Neural crest cell (in vitro differentiated cells): ENCODE measurements at places on chromosomes 16 and 17. TPM values are rescaled to one million over a fixed set of nuclear protein-coding genes. Genes with fewer than 3 reads are reported as not detected.
A peak's percentile ranks its signal among the peaks of the same experiment; 100 is the strongest.

DNA sequence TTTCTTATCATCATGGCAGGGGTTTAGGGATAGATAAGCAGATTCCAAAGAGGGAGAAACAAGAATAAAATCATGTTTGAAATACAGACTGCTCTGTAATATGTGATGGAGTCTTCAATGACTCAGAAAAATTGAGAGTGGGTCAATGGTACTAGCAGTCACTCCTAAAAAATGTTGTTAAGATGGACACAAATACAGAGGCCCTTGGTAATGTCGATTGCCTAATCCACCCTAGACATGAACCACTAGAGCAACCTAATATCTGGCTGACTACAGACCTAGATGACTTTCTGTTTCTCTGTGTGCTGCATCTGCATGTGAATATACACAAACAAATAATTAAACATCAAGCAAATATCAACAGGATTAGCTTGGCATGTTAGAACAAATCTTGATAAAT is 135.8 kb downstream of the CDH8 start:
- no peak overlapping the region for H3K27ac ChIP-seq
- DNase-seq, result no peak
- no peak overlapping the region for H3K4me3 ChIP-seq
- H3K4me1 ChIP-seq, result no peaks in the 10 kb centered on the region

DNA sequence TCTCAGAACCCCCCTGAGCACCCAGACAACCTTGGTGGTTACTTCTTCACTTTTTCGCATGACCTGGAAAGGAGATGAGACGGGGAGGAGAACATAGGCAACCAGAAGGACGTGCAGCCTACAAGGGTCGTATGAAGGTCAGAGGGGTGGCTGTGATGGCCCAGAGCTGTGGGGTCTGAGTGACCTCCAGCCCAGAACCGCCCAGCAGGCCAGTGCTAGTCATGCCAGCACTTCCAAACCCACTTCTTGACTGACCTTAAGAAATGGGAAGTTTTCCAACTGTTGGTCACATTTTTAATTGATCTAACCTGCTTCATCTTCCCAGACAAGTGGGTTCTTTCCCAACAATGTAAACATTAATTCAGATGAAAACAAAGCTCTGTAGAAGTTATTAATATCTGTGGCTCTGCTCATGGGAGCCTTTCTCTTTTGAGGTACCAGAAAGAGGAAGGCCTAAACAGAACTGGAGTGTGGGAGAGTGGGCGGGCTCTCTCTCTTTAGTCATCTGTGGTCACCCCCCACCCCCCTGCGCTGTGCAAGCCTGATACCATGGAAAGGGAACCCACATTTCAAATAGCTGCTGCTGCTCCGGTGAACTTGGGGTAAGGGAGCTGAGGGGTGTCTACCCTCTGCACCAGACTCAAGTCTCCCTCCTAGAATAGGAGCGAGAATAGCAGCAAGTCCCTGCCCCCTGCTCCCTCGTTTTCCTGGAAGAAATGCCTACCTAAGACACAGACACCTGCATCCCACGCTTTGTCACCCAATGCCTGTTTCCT is 101.6 kb downstream of the RAB11FIP4 start:
- DNase-seq, result no peak
- H3K4me1 ChIP-seq, result no peaks in the 10 kb centered on the region
- H3K4me3 ChIP-seq, result no peak overlapping the region

Gene AOC2
- total RNA-seq, result 3.0 and 3.2 TPM in 2 replicates

GRCh38 chr17:58325976-58326468 is 2.6 kb downstream of the TSPOAP1 start:
- DNase-seq, result no peak
- peaks cover 2% of the 10 kb centered on the region for H3K36me3 ChIP-seq
- no peaks in the 10 kb centered on the region for H3K27me3 ChIP-seq
- peak overlapping the region; percentile 45 for H3K4me3 ChIP-seq
- H3K4me1 ChIP-seq, result peaks cover 40% of the 10 kb centered on the region
- no peak overlapping the region for H3K27ac ChIP-seq
